ENCODE measurements at places on chromosomes 16 and 17. TPM values are rescaled to one million over a fixed set of nuclear protein-coding genes. Genes with fewer than 3 reads are reported as not detected.

The DUXB gene
- total RNA-seq, result not detected

The SEPTIN12 gene
- not detected for total RNA-seq

The SGCA gene
- 0.73 TPM for total RNA-seq

The SMYD4 gene
- 16.0 TPM for total RNA-seq

The ZNRF1 gene
- 27.5 TPM for total RNA-seq

The PDILT gene
- total RNA-seq, result not detected

The ASIC2 gene
- total RNA-seq, result 0.16 TPM

Measured in breast epithelium (tissue), 4 donors.